ENCODE measurements at places on chromosomes 6 and 20.

DNA sequence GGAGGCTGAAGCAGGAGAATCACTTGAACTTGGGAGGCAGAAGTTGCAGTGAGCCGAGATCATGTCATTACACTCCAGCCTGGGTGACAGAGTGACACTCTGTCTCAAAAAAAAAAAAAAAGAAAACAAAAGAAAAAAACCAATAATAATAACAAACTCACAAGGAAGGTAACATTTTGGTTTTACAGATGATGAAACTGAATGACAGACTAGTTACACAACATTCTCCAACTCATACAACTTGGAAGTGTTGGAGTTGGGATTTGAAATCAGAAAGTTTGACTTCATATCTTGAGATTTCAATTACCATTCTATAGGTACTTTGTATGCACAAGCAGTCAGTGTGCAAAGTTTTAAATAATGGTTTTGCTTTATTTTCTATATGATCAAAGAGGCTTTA, 10.2 kb downstream of the TPD52L1 start:
- no peak for DNase-seq

DNA sequence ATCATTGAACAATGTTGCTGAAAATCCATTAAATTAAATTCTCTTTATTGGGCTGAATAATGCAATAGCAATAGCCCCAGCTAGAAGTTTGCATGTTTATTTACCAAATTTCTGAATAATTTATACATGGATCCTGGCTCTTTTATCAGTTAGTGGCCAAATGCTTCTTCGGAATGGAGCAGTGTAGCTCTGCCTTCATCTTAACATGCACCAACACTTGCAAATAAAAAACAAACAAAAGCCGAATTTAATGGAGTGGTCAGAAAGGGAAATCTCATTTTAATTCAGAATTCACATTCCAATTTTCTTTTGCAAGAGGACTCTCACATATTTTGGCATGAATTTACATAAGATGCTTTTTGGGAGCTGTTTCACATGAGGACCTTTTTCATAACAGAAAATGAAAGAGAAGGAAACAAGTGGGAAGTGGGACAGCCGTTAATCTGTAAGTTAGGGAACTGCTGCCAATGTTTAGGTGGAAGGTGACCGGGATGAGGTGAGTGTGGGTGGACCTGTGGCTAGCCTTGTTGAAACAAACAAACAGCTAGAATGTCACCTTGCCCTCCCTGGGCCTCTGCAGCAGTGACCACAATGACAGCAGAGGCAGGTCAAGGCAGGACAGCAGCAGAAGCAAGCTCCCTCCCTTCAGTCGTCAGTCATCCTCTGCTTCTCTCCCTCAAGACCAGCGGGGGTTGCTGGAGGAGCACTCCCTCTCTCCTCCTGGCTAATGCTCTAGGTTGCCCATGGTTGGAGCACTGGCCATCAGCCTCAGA, 73.2 kb downstream of the INSM1 start:
- no peak for DNase-seq

GRCh38 chr6:166815629-166816028, 140.7 kb downstream of the RNASET2 start:
- DNase-seq: peak; percentile 7

- no peak for DNase-seq
These were observed 8.9 kb downstream of the ITPR3 start for GRCh38 chr6:33630014-33630413.

GRCh38 chr6:44338228-44339122, 4.0 kb upstream of the SPATS1 start:
- DNase-seq: peak; percentile 68

GRCh38 chr20:59042151-59042795, at the start of gene PRELID3B:
Gene PRELID3B, minus strand, starts transcription at chr20:59042786. Its CDS starts 56 bp downstream, at chr20:59042730.
- peak; percentile 65 for DNase-seq

- DNase-seq: no peak
These were observed 80.3 kb downstream of the CDH26 start for GRCh38 chr20:60038400-60039008.

DNA sequence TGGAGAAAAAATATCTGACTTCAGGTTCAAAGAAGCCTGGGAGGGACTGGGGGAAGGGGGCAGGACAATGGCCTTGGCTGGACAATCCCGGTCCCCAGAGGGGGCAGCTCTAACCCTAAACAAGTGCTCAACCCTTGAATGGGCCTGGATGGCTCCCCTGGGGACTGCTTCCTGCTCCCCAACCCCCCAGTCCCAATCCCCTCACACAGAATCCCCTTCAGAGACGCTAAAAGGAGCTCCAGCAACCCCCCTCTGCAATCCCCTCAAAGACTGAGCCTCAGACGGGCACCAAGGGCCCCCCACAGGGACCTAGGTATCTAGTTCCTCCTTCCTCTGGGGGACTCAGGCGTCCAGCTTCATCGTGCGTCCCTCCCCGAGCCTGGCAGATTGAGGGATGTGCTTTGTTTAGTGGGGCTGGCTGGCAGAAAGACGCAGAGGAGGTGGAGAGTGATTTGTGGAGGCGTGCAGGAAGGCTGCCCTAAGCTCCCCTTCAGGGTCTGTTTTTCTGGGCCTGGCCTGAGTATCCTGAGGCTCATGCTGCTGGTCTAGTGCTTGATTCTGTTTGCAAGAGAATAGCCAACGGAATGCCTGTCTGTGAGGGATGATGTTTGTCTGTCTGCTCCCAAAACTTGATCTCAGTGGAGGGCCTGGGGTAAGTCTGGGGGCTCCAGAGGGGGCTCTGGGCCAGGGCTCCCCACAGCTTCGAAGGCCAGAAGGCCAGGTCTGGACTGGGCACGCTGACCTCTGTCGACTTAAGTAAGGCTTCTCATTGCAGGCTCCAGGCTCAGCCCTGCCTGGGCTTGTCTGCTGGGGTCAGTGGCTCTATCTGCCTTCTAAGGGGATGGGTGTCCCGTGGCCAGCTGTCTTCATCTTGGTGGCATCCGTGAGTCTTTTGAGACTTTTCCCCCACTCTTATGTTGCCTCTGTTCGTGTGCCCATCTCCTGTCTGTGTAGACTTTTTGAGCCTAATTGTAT, 1.7 kb upstream of the POU5F1 start:
- no peak for DNase-seq

- no peak for DNase-seq
These were observed 13.6 kb downstream of the NHSL1 start for GRCh38 chr6:138485586-138486248.

- no peak for DNase-seq
These were observed 39.1 kb upstream of the SIRPG start for GRCh38 chr20:1696521-1697209.

- no peak for DNase-seq
These were observed 52.3 kb upstream of the ADGRF1 start for GRCh38 chr6:47094241-47094925.

GRCh38 chr20:54263116-54263690, 55.3 kb downstream of the PFDN4 start:
- no peak for DNase-seq

GRCh38 chr20:38658879-38659596, 57.4 kb downstream of the ARHGAP40 start:
- peak; percentile 14 for DNase-seq

DNA sequence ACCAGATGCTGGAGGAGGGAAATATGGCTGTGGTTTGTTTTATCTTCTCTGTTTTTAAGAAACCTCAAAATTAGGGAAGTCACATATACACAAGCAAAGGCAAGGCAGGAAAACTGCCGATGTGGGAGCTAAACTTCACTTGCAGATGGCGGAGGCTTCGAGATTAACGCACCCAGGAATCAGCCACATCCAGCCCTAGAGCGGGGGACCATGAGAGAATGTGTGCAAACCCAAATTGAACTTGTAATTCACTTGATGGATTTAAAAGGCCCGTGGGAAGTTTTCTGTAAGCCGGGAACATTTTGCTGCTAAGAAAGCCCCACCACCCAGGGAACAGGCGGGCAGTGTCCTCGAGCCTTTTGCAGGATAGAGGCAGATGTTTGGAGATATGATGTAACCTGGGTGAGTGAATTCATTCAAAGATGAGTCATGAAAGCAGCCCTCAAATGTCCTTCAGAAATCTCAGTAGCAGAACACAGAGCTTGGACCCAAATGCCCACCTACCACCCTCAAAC, 39.9 kb downstream of the PREX1 start:
- peak; percentile 46 for DNase-seq

GRCh38 chr6:30845183-30845582, 39.1 kb upstream of the DDR1 start:
- DNase-seq: no peak

- DNase-seq: no peak
These were observed 54.6 kb upstream of the ISM1 start for GRCh38 chr20:13166437-13166836.

DNA sequence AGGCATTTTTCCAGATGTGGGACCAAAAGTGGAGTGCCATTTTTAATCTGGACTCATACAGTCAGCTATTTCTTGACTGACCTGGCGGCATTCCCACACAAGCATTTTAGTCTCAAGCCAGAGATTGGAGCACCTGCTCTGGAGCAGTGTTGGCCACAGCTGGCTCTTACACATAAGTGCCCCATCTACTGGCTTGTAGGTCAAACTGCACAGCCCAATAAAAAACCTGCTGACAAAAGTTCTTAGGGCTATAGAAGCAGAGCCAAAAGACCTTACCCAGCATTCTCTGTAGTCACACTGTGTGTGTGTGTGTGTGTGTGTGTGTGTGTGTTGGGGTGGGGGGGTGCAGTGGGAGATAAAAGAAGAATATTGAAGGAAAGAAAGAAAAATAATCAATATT, 38.6 kb upstream of the SENP6 start:
- DNase-seq: peak; percentile 60

GRCh38 chr6:166419286-166419685, 36.5 kb upstream of the MPC1 start:
- DNase-seq: no peak

DNA sequence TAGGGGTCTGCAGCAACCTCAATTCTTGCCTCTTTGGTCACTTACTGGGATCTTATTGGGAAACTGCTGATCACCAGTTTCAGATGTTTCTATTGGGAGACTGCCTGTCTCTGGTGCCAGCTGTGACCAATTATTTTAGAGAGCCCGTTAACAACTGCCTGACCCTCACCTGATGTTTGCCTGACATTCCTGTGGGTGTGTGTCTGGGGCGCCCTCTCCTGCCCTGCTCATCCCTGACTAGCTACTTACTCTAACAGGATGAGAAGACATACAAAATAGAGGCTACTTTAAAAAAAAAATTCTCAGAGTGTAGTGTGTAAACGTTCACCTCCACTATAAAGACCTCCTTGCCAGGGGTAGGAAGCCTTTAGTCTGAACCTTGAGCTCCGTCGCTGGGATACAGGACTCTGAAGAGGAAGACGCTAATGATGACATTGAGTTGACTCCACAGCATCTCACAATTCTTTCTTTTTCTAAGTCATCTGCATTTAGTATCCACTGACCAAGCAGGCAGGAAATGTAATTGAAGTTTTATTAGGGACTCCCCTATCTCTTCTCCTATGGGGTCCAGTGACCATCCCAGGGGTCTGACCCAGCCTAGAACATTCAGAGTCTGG, 54.6 kb upstream of the DDR1 start:
- no peak for DNase-seq
